ENCODE measurements at places on chromosomes 12 and 14.

GRCh38 chr12:123069436-123070266 lies 81.2 kb downstream of the PITPNM2 start:
- H3K27me3 ChIP-seq = no peaks in the 10 kb centered on the region
- H3K4me3 ChIP-seq = no peak overlapping the region
- DNase-seq = no peak
- H3K4me1 ChIP-seq = peaks cover 39% of the 10 kb centered on the region
- H3K27ac ChIP-seq = no peak overlapping the region
- no peaks in the 10 kb centered on the region for H3K36me3 ChIP-seq

DNA sequence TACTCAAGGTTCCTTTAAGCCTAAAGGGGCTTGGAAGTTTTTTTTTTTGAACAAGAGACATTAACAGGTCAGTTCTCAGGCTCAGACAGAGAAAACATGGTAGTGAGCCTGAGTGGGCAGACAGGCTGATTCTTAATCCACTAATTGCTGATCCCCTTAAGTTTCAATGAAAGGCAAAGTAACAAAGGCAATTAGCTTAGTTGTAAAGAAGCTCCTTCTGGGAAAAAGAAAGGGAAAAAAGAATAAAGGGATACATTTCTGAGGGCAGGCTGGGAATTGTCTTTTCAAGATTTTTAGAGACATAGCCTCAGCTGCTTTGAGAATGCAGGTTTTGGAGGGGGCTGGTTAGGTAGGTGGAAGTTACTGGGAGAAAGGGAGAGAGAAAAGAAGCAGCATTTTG lies 133.8 kb downstream of the CFAP54 start:
- no peaks in the 10 kb centered on the region for H3K4me1 ChIP-seq
- H3K27me3 ChIP-seq = no peaks in the 10 kb centered on the region
- no peak overlapping the region for H3K27ac ChIP-seq
- DNase-seq = no peak
- H3K4me3 ChIP-seq = no peak overlapping the region

DNA sequence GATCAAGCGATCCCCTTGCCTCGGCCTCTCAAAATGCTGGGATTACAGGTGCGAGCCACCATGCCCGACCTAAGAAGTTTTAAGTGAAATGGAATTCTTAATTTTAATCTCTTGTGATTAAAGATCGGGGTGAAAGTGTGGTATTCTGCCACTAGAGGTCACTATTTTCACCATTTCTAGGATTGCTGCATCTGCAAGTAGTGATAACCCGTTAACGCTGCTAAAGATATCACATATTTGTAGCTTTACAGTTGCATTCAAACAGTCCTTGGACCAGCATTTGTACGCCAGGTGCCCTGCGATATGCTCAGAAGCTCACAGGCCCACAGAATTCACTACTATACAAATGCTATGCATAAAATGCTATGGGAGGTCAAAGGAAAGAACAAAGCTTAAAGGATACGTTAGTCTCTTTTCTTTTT lies 19.3 kb downstream of the CCDC62 start:
- no peaks in the 10 kb centered on the region for H3K36me3 ChIP-seq
- DNase-seq = peak; percentile 56
- no peaks in the 10 kb centered on the region for H3K27me3 ChIP-seq
- H3K4me1 ChIP-seq = no peaks in the 10 kb centered on the region

GRCh38 chr12:54598970-54599369 lies 10.5 kb upstream of the PPP1R1A start:
- H3K4me3 ChIP-seq = no peak overlapping the region
- no peaks in the 10 kb centered on the region for H3K36me3 ChIP-seq
- no peak for DNase-seq
- H3K27me3 ChIP-seq = no peaks in the 10 kb centered on the region
- no peaks in the 10 kb centered on the region for H3K4me1 ChIP-seq

GRCh38 chr12:123690191-123690840 lies 19.4 kb downstream of the TCTN2 start:
- peaks cover 24% of the 10 kb centered on the region for H3K36me3 ChIP-seq
- H3K27ac ChIP-seq = no peak overlapping the region
- no peaks in the 10 kb centered on the region for H3K4me1 ChIP-seq
- H3K4me3 ChIP-seq = no peak overlapping the region
- H3K27me3 ChIP-seq = no peaks in the 10 kb centered on the region

Measured in muscle of leg (tissue), 16 donors.